Left lung (tissue), 14 donors: ENCODE measurements at places on chromosomes 5 and 9.

DNA sequence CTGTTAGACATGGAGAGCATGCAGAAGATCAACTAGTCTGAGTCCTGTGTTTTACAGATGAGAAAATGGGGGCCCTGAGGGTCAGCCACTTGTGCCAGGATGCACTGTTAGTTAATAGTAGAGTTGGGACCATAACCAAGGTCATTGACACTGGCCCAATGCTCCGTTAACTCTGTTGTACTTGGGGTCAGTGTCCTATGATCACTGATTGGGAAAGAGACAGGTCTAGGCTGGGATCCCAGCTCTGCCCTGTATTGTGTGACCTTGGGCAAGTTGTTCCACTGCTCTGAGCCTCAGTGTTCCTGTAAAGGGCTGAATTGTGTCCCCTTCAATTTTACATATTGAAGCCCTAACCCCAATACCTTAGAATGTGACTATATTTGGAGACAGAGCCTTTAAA lies 70.0 kb downstream of the GDNF start:
- no peak for DNase-seq

- no peak for DNase-seq
Measured at GRCh38 chr5:60339691-60340201, 360.2 kb downstream of the DEPDC1B start.

GRCh38 chr9:130990978-130991777 lies 17.8 kb upstream of the LAMC3 start:
- no peak for DNase-seq

- no peak for DNase-seq
Measured at GRCh38 chr5:125603321-125603720, 819.9 kb upstream of the GRAMD2B start.

DNA sequence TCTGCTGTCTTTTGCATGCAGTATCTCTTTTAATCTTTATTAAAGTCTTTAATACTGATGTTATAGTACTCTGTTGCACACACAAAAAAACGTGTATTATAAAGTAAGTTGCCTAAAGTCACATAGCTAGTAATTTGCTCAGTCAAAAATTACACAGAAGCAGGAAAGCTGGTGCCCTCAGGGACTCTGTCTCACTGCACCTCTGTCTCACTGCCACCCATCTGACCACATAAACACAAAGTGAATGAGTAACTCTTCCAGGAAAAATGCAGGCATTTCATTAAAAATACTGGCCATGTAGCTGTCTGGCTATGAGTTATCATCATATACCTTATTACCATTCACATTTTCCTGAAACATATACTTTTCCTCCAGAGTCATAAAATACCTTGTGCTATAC lies 591.7 kb downstream of the CSNK1G3 start:
- no peak for DNase-seq

GRCh38 chr5:2738156-2738699 lies 13.2 kb downstream of the IRX2 start:
- no peak for DNase-seq

DNA sequence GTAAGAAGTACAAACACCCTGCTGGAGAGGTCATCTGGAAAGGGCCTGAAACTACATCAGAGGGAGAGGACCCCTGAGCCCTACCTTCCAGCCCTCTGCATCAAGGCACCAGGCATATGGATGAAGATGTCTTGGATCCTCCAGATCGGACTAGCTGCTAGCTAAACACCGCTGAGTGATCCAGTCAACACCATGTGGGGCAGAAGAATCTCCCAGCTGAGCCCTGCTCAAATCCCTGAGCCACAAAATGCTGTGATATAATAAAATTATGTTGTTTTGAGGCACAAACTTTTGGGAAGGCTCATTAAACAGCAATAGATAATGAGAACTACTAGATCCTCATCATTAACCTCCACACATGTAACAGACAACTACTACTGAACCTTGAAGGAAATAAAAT lies 155.2 kb downstream of the FRMD3 start:
- no peak for DNase-seq

- no peak for DNase-seq
Measured at GRCh38 chr5:51148437-51148836, 234.8 kb upstream of the ISL1 start.

- DNase-seq: no peak
Measured at GRCh38 chr5:35819668-35820067, 37.0 kb upstream of the IL7R start.

DNA sequence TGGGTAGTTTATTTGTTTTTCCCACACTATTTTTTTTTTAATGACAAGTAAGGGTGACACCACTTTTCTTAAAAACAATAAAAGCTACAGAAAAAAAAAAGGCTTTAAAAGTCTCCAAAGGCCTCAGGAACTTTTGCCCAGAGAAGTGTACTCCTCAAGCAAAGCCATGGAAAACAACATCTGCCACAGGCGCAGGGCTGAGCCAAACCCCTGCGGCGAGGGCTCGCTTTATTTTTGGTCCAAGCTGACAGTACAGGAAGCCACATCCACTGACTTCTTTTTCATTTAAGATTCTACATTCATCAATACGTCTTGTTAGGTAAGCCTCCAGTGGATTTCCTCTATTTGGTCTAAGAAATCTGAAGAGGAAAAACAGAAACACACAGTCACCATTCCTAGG lies 51.9 kb upstream of the IFNK start:
- no peak for DNase-seq

- DNase-seq: peak; percentile 91
Measured at GRCh38 chr9:92590377-92590776, 54.6 kb upstream of the ECM2 start.

- no peak for DNase-seq
Measured at GRCh38 chr9:36948051-36948450, 86.0 kb downstream of the PAX5 start.

DNA sequence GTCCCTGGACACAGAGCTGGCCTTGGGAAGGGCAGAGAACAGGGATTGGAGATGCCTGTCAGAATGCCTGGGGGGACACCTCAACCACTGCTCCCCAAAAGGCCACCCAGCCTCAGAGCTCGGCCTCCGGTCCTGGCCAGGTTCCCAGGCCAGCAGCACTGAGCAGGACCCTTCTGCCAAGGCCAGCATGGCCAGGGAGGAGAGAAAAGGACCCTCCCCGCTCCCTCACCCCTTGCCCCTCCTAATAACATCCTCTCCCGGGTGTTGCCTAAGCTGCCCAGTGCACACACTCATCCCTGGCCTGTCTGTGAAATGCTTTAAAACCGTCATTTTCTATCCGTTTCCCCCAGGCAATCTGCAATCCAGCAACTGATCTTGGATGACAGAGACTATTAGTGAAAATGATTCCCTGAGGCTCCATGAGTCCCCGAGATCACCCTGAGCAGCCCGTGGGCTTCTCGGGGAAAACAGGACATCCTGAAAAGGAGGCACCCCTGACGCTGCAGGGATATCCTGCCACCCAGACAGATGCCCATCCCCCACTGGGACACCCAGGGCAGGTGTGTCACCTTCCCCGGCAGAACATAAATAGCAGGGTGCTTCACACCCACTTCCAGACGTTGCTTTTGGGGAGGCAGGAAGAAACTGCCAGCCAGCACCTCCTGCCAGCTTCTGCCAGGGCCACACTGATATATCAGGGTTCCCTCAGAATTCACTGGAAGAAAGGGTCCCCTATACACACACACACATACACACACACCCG lies 75.3 kb downstream of the ADAMTS2 start:
- DNase-seq: no peak

DNA sequence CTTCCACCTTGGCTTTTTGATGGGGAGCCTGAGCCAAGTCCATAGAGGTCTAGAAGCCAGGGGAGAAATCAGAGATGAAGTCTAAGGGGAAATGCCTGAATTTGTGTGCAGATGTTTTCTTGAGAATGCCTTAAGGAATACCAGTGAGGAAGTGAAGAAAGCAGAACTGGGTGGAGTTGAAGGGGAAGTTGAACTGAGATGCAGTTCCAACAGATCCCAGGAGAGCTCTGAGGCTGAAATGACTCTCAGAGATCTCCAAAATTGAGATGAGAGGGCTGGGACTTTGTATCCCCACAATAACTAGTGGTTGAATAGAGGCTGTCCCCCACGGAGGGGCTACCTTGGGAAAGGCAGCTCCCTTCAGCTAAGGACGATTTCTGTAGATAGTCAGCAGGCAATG lies 197.1 kb downstream of the ZNF462 start:
- DNase-seq: no peak

DNA sequence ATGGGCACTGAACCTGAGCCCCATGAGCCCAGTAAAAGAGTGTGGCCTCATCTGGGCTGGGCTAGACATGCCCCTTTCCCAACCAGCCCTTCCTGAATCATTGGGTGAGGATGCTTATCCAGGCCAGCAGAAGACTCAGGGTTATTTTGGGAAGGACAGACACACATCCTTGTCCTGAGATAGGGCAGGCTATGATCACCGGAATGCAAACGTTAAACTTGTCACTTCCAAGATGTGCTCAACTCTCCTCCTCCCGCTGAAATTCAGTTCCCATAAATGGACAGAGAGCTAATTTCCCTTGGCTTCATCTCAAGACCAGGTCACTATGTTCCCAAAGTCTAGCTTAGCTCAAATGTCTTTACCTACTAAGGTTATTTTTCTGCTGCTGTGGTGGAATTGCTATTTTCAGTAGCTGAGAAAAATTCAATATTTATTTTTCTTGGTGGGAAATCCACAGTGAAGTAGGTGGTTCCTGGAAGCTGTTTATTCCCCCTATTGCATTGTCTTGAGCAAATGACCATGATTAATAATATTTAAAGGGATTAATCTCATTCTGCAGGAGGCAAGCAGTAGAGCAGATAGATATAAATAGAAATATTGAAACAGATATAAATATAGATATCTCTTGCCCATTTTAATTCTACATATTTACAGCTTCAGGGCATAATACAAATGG lies 70.0 kb downstream of the NXNL2 start:
- no peak for DNase-seq

- no peak for DNase-seq
Measured at GRCh38 chr5:158011422-158011821, 152.5 kb upstream of the CLINT1 start.
